NCI-H1092 treated with DMSO at 0.1 percent for 48 hours (cell line): ENCODE measurements at places on chromosomes 11 and 22.

- no peak for DNase-seq
These were observed 1091.3 kb downstream of the TBC1D22A start for GRCh38 chr22:47853750-47854149.

DNA sequence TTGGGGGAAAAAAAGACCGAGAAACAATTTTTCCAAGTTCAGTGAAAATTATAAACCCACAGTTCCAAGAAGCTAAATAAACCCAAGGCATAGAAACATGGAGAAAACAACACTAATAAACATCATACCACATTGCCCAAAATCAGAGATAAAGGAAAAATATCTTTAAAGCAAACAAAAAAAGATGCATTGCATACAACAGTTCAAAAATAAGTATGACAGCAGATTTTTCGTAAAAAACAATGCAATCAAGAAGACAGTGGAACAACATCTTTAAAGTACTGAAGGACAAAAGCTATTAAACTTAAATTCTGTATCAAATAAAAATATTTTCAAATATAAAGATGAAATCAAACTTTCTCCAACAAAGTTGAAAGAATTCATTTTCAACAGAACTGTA, 921.3 kb downstream of the METTL15 start:
- DNase-seq = no peak

- DNase-seq = no peak
These were observed 2.3 kb downstream of the PACSIN3 start for GRCh38 chr11:47183969-47184368.

- no peak for DNase-seq
These were observed 114.0 kb upstream of the PLET1 start for GRCh38 chr11:112374486-112375140.

DNA sequence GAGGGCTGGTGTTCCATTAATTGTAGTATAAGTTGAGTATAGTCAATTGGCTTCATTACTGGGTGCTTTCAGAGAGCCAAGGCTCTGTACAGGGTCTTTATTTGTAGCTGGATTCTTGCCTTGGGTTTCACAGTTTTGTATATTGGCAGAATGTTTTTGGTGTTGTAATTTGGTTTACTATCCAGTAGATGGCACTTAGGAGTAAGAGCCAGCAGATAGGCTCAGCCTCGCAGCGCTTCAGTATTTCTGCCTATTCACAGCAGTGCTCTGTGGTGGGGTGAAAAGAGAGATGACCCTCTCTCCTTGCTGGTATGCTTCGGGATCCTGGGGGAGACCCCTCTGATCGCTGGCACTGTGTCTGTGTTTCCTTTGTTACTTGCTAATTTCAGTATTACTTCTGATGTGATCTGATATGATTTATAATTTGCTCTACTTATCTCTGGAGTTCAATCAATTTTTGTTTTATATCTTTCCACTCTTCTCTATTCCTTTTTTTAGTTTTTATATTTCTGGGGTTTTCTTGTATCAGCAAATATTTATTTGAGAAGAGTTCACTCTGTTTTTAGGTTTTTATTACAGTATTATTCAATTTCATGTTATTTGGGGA, 52.2 kb downstream of the ANO5 start:
- peak; percentile 67 for DNase-seq

DNA sequence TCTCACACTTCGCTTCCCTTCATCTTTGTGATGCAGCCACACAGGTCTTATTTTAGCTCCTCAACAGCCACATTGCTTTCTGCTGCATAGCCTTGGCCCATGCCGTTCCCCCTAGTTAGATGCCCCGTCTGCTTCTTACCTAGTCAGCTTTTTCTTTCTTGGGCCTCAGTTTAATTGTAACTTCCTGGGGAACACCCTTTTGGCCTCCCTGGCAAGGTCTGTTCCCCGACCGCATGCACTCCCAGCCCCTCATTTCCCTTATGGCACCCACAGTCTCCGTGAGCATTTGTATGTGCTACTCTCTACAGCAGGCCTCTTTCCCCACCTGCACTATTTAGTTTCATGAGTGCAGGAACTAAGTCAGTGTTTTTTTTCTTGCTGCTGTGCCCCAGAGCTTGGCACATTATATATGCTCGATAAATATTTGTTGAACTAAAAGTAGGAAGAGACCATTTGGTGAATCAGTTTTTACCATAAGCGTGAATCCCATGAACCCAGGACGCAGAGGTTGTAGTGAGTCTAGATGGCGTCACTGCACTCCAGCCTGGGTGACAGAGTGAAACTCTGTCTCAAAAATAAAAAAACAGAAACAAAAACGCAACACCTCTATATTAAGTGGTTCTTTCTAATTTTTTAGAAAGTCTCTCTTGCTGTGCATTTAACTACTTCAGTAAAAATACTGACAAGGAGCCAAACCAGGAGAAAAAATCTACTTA, 38.5 kb downstream of the TNRC6B start:
- no peak for DNase-seq

GRCh38 chr11:69642549-69642912, 1.6 kb downstream of the CCND1 start:
- DNase-seq = no peak

GRCh38 chr11:108854346-108854745, 189.5 kb downstream of the DDX10 start:
- DNase-seq = no peak

- peak; percentile 65 for DNase-seq
These were observed 7.7 kb downstream of the RIN1 start for GRCh38 chr11:66328302-66329144.

GRCh38 chr11:130522284-130522961, 74.0 kb downstream of the ADAMTS15 start:
- no peak for DNase-seq

DNA sequence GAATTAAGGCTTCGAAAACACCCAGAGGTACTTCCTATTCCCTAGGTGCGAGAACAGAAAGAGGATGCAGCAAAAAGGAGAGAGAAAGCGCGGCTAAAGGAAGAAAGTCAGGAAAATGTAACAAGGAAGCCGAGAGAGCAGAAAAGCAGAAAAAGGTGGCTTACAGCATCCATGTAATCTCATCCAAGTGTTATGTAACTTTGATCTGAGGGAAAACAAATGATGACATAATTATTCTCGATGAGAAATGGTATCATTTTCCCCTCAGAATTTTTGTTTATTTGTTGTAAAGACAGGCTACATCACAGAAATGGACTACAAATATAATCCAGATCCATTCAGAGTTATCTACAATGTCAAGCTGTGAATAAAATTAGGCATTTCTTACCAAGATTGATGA, 69.1 kb upstream of the APOA1 start:
- no peak for DNase-seq

GRCh38 chr11:99505316-99505715, 484.6 kb downstream of the CNTN5 start:
- DNase-seq = no peak

DNA sequence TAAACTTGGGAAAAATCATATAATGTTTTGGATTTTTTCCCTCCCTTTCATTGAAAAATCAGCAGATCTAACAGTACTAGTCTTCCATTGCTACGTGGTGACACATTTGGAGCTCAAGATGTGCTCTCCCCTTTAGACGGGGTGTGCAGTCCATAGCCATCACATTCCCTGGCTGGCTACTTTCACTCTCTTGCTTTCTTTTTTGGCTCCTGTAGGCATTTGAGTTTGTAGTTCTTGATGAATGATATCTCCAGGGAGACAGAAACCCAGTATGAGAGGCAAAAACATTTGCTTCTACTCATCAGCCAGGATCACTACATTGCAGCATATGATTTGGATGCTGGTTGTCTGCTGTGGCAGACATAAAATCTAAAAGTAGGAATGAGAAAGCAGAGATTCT, 12.1 kb downstream of the CCDC81 start:
- no peak for DNase-seq

DNA sequence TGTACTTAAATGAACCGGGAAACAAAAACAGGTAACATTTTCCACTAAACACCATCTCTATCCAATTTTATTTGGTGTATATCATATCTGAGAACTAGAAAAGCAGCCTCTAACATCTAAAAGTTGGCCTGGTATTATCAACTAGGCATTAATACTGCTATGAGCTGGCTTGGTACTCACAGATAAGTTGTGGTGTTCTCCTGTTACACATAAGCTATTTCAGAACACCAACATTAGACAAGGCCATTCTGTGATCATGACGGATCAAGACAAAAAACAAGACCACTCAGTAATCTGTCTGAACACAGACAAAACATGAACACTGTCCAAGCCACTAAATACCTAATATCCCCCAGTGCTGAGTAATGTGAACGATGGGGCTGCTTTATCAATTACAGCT, 11.9 kb downstream of the RIC3 start:
- DNase-seq = no peak

DNA sequence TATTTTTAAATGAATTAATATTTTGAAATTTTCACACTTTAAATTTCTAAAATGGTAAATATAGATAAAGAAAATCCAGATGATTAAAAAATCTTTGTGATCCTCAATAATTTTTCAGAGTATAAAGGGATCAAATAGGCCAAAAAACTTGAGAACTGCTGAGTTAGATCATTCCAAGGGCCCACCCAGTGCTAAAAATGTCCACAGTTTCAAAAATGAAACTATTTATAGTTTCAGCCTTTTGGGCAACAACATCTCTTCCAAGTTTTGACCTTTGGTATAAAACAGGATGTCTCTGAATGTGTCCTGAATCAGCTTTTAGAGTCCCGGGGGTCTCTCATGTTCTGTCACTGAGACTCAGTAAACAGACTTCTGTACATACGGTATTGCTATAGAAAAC, 20.9 kb upstream of the BAIAP2L2 start:
- DNase-seq = no peak

- peak; percentile 72 for DNase-seq
These were observed 1.1 kb downstream of the UBASH3B start for GRCh38 chr11:122656631-122657101.

GRCh38 chr11:11813288-11813962, 28.3 kb upstream of the USP47 start:
- DNase-seq = no peak
